Stimulated activated CD8-positive, alpha-beta memory T cell treated with anti-CD3 and anti-CD28 coated beads, Interleukin-7, amount 100 ng/mL, for 1 hour (primary cell): ENCODE measurements at places on chromosomes 7 and 10.

- DNase-seq = no peak
These were observed 18.5 kb downstream of the ESYT2 start for GRCh38 chr7:158810846-158811245.

- no peak for DNase-seq
These were observed 28.8 kb upstream of the HECTD2 start for GRCh38 chr10:91381257-91381891.

DNA sequence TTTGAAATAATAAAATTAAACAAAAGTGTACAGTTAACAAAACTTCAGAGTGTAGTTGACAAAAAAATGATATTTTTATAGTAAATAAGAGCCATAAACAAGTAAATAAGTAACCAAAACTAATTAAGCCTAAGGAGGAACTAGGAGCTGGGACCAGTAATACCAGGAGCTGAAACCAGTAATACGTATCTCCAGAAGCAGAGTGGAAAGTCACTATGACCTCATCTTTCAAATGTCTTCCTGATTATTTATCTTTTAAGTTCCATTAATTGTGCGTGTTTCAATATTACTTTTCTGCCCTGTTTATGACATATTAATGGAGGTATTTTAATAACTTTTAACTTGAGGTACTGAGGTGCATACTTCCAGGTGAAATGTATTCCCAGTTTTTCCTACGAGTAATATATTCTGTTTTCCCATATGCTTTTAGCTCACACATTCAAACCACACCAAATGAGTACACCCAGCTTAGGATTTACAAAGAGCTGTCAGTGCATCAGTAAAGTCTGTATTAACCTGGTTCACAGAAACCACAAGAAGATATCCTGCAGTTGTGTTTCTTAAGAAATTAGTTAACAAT, 283.7 kb upstream of the HGF start:
- DNase-seq = no peak

- no peak for DNase-seq
These were observed 24.1 kb upstream of the MYH16 start for GRCh38 chr7:99248391-99249095.

GRCh38 chr10:69567920-69568319, 5.3 kb downstream of the NEUROG3 start:
- no peak for DNase-seq

- no peak for DNase-seq
These were observed 46.3 kb downstream of the GOLGA7B start for GRCh38 chr10:97895915-97896314.

GRCh38 chr10:12484002-12484918, 134.9 kb downstream of the CAMK1D start:
- no peak for DNase-seq

DNA sequence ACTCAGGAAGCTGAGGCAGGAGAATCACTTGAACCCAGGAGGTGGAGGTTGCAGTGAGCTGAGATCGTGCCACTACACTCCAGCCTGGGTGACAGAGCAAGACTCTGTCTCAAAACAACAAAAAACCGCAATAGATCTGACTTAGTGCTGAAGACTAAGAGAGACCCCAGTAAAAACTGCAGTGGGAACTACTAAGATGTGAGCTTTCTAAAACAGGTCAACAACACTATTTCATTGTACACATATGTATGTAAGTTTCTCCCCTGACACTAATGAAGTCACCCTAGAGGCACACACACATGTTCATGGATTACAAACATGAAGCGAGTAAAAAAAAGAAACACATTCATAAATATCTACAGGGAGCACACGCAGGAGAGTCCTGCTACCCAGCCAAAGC, 68.3 kb downstream of the PDE1C start:
- DNase-seq = no peak
